Hepatic stellate cell (primary cell): ENCODE measurements at places on chromosomes 7 and 10.

DNA sequence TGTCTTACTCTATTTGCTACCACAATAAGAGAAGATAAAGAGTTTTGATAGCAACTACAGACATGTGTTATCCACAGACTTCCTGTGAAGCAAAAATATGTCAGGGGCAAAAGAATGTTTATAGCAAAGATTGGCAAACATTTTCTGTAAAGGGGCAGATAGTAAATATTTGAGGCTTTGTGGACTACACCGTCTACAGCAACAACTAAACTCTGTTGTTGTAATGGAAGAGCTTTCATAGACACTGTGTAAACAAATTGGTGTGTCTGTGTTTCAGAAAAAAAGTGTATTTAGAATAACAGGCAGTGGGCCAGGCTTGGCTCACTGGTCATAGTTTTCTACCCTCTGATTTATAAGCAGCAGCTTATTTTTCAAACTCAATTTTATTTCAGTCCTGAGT is 521.4 kb downstream of the ANKRD7 start:
- no peak for DNase-seq

DNA sequence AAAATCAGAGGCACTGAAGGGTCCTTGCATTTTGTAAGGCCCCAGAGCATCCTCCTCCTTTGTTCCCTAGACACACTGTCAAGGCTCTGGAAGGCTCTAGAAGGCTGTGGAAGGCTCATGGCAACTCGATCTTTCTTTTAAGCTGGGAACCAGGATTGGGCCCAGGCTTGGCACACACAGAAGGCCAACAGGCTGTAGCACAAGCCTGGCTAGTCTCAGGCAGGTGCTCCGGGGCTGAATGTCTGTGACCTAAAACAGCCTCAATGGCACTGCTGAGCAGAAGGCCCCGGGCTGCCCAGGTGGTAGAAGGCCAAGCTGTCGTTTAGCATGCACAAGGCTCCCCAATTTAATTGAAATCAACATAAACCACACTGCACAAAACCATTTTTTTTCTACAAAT is 55.7 kb downstream of the PRKAG2 start:
- no peak for DNase-seq

DNA sequence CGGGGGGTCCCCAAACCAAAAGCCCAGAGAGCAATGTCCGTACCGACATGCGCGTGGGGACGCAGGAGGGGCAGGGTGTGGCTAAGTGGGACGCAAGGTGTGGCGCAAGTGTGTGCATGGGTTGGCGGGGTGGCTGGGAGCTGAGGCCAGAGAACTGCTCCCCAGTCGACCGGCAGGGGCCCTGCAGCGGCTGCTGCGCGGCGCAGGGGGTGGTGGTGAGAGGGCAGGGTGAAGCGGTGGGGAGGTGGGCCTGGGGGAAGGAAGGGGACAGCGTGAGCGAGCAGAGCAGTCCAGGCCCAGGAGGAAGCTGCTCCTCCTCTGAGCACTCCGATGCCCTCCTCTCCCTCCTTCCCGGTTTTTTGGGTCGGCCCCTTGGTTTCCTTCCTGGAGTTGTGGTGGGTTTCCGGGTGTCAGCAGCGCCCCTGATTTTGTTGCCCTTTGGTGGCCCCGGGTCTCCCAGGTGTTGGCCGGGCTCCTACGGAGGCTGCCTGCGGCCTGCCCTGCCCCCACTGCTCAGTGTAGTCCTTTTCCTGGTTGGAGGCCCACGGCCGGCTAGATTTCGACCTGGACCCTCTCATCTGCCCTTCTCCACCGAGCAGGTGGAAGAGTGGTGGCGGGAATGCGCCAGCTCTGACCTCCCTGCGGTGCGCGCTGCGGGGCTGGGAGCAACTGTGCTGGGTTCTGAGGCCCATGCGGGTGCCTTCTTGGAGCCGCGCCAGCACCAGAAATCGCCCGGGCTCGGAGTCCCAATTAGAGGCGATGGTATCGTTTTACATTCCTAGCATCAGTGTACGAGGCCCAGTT is 40.5 kb upstream of the COMTD1 start:
- no peak for DNase-seq

DNA sequence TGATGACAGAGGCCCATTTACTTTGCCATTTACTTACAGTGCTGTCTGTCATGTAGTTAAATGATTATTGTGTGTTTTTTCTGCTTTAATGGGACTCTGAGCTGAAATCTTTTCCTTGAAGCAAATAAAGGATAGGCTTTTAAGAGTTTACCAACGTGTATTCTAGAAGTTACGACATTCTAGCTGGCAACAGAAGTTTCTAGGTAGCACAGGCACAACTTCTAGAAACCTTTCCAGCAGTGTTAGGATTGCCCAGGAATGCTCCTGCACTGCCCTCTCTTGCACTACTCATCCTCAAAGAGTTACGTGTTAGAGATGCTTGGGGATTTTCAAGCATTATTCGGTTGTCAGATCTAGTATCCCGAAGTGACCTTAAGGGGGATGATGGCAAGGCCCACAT is 42.5 kb upstream of the TMEM236 start:
- DNase-seq: no peak

DNA sequence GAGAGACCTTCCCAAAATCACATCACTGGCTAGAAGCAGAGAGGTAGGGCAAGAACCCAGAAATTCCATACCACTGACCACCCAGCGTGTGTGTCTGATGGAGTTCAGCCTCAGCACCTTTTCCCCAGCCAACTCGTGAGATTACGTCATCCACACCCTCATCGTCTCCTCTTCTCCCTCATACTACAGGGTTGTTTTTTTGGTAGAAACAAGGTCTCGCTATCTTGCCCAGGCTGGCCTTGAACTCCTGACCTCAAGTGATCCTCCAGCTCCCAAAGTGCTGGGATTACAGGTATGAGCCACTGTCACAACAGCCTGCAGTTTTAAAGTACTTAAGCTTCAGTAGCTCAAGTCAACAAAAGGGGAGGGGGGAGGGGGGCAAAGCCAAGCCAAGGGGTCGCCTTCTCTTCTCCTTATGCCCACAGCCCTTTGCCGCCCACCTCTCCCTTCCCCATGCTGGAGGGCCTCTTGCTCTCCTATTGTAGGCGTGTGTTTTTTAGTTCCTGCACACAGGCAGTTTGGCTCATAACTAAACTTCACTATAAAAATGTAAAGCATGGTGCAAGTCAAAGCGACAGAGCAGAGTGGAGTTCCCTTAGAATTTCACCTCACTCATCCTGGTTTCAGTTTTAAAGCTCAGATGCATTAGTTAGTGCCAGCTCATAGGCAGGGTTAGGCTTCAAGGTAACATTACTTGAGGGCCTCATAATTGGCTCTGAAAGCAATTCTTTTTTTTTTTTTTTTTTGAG is 5.2 kb upstream of the PRDX3 start:
- DNase-seq: no peak

- DNase-seq: no peak
Observed at GRCh38 chr10:122878799-122879338, 512 bp downstream of the FAM24B start.

DNA sequence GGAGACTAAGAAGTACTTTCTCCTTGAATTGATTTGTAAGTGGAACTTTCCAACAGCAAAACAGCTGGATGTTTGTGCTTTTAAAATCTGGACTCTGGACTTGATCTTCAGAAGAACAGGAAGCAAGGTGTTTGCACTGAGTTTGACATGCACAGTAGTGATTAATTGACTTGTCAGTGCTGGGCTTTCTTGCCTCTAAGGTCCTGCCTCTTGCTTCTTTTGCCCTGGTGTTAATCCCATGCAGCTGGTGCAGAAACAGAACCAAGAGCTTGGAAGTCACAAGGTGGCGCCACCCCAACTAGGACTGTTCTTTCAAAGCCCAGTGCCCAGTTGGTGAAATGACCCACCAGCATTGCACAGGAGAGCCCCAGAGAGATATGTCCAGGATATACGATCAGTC is 66.8 kb upstream of the SEPHS1 start:
- no peak for DNase-seq

DNA sequence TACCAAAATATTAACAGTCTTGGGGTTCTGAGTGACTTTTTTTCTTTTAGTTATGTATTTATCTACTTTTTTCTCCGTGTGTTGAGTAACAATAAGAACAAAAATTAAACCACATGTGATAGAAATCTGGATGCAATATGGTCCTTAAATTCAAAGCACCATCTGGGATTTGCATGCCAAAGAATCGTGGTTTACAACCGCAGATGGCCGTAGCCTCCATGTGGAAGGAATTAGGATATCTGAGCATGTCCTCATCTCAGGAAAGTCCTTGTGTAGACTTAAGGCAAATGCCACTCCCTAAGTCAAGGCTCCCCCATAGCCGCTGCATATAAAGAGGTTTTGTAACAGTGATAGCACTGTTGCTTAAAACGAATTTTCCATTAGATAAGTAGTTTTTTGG is 304.0 kb downstream of the ZEB1 start:
- no peak for DNase-seq
